ENCODE measurements at places on chromosomes 4 and X.

DNA sequence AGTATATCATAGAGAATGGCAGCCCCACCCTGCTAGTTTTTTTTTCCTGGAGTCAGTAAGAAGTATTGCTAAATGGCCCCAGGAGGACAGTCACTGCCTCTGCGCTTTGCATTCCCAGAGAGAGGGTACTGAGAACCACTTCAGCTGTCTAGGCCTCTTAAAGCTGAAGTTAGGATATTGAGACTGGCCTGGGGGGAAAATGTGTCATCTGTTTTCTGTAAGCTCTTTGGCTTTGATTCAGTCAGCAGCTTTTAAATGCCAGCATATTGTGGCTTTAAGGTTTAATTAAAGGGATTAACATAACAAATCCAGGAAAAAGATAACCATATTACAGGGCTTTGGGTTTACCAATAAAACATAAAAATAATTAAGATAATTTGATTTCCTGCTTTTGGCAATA is 852.0 kb downstream of the PCDH18 start:
- DNase-seq: no peak

DNA sequence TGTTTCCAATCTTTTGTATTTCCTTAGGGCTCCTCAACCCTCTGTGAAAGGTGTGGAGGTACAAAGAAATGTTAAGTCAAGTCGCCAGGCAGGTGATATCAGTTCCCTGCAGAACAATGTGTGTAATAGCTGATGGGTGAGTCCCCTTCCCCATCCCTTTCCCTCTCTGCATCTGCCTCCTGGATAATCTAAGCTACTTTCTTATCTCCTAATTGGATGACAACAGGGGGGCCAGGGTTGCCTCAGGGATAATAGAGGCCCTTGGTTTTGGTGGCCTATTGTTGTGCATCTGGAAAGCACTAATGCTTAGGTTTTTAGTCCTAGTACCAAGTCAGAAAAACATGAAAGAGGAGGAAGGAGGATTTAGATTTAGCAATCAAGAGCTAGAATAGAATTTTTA is 29.1 kb downstream of the MAGED1 start:
- no peak for DNase-seq

DNA sequence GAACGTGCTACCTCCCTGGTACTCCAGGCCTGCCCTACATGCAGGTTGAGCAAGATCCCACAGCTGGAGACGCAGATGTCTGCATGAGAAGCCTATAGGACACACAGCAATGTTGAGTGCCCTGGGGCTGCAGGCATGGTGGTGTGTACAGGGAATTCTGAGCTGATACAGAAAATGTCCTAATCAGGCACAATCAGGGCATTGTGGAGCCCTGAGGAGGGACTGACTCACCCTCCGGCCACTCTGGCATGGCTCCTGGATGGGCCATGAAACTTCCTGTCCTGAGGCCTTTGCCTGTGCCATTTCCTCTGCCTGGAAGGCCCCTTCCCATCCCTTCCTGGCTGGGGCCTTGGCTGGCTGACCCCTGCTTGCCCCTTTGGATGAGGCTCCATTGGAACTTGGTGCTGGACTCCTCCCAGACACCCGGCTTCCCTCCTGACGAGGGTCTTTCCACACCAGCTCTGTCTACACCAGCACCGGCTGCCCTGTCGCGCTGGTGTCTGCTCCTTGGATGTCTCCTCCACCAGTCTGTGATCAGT is 16.7 kb upstream of the AFAP1 start:
- DNase-seq: no peak

GRCh38 chrX:13365161-13365560 is 45.3 kb upstream of the ATXN3L start:
- DNase-seq: no peak

DNA sequence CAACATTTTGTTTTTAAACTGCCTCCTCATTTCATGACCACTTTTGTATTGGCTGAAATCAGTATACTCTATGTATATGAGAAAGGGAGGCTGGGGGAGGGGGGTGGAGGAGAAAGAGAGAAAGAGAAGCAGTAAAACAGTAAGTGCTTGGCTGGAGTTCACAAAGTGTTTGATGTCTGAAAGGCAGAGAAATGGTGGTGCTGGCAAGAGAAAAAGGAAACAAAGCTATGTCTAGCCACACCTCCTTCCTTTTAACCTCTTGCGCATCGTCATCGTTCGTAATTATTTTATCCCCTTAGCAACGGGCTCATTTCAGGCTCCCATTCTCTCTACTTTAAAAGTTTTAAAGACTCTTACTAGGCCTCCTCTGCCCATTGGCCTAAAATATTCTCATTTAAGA is 25.6 kb downstream of the RPA4 start:
- no peak for DNase-seq

GRCh38 chr4:72809208-72809607 is 240.2 kb upstream of the ADAMTS3 start:
- no peak for DNase-seq

DNA sequence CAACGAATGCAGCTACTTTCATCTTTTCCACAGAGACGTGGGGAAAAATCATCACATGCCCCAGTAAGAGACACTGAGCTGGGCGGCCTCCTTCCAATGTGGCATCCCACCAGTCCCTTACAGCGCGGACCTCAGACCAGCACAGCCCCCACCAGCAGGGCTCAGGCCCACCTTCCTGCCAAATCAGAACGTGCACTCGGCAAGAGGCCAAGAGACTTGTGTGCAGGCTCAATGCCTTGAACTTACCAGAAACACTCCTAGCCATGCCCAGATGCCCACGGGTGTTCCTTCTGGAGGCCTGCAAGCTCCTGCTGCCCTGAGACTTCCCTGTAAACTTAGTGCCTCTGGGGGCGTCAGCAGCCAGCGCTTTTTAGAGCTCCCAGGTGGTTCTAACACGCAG is 31.2 kb downstream of the WDR1 start:
- DNase-seq: no peak

GRCh38 chr4:152064282-152064681 is 303.5 kb upstream of the GATB start:
- no peak for DNase-seq

GRCh38 chr4:38872620-38873019 is 5.0 kb downstream of the FAM114A1 start:
- DNase-seq: no peak

- DNase-seq: no peak
Measured at GRCh38 chrX:24668111-24668510, 21.0 kb upstream of the PCYT1B start.

GRCh38 chr4:121656269-121656641 is 40.5 kb downstream of the ANXA5 start:
- DNase-seq: peak; percentile 25
